ENCODE measurements at places on chromosomes 11 and 22.
A peak's percentile ranks its signal among the peaks of the same experiment; 100 is the strongest.

- DNase-seq, result no peak
Observed at GRCh38 chr11:251550-251949, 14.8 kb downstream of the PSMD13 start.

DNA sequence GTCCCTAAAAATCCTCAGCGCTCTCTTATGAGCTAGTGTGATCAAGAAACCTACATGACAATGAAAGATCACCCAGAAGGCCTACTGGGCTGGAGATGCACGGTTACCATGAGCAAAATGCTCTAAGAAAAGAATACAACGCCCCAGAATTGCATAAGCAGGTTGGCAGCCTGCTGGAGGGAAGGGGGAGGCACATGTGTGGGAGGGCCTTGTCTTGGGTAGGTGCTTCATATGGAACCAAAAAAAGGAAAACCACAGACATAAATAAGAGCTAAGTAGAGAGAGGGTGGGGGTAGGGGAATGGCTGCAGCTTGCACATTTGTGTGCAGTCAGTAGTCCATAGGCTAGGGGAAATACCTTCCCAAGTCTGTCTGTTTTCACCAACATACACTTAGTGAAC, 2.8 kb downstream of the SIAE start:
- DNase-seq, result peak; percentile 100

DNA sequence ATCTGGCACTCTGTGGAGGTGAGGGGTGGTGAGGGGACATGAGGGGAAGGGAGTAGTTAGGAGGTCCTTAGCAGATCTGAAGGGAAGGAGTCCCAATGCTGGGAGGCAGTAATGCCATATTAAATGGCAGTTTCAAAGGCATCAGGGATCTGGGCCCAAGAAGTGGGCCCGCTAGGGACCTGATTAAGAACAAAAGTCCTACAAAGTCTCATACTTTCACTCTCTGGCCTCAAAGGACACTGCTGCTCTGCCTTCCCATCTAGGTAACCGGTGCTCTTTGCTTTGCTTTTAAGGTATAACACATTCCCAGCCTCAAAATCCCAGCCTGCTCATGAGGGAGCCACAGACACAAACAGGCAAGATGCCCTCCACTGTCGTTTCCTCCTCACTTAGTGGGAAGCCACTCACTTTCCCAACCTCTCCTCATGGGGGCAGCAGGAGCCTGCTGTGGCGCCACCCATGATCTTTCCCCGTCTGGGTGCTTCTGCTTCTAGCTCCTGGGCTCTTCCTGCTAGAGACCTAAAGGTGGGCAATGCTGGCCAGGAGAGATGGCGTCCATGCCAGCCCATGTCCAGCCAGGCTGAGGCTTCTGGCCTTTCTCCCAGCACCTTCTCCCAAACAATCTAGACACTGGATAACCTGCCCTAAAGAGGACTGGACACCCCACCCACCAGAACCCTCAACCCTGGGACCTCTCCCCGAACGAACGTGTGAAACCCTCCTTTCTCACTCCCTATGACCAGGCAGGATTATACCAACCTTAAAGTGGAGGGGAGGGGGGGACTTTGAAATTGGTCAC, 68.3 kb downstream of the PLEKHA7 start:
- DNase-seq, result no peak

GRCh38 chr11:87022738-87023137, 15.0 kb upstream of the TMEM135 start:
- no peak for DNase-seq

- no peak for DNase-seq
Observed at GRCh38 chr11:113385749-113386148, 1.8 kb upstream of the ANKK1 start.

DNA sequence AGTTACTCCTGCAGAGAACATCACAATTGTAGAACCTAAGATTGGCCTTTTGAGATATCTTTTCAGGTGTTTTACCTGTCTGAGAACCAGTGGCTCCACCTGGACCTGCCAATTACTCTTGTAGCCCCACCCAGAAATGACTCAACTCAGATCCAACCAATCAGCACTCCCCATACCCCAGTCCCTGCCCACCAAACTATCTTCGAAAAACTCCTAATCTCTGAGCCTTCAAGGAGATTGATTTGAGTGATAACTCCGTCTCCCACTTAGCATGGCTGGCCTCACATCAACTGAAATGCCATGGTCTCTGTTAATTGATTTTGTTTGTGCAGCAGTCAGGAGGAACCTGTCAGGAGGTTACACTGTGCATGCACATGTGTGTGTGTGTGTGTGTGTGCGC, 103.6 kb downstream of the MTNR1B start:
- no peak for DNase-seq
